Nephron progenitor cell (in vitro differentiated cells): ENCODE measurements at places on chromosomes 11 and 22.

DNA sequence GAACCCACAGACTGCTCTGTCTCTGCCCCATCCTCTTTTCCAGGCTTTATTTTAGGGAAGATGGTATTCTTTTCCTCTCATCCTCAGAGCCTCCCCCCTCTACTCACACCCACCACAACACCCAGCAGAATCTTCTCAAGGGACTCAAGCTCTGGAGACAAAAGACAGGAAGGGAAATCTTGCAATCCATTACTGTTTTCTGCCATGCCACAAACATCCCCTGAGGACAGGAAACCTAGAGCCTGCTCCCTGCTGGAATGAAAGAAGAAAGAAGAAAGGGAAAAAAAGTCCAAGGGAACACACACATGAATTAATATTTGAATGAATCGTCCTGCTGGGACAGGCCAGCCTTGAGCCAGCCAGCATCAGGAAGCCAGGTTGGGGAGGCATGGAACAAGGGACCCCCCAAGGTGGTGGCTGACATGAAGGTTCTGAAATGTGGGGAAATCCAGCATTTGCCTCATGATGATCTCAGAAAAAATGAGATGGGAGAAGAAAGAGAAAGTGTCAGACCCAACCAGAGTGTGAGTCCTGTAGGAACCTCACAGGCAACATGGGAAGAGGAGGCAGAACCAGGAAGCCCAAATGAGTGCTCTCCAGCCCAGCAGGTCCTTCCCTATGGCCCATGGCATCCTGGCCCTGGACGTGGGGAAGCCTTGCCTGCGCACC, 34.0 kb downstream of the SLCO2B1 start:
- DNase-seq, result no peak

- no peak for DNase-seq
These were observed 5.3 kb upstream of the MALAT1 start for GRCh38 chr11:65493367-65494176.

GRCh38 chr22:34943830-34944229, 122.1 kb upstream of the ISX start:
- DNase-seq, result no peak

- no peak for DNase-seq
These were observed 74.9 kb downstream of the DSCAML1 start for GRCh38 chr11:117722082-117722481.

DNA sequence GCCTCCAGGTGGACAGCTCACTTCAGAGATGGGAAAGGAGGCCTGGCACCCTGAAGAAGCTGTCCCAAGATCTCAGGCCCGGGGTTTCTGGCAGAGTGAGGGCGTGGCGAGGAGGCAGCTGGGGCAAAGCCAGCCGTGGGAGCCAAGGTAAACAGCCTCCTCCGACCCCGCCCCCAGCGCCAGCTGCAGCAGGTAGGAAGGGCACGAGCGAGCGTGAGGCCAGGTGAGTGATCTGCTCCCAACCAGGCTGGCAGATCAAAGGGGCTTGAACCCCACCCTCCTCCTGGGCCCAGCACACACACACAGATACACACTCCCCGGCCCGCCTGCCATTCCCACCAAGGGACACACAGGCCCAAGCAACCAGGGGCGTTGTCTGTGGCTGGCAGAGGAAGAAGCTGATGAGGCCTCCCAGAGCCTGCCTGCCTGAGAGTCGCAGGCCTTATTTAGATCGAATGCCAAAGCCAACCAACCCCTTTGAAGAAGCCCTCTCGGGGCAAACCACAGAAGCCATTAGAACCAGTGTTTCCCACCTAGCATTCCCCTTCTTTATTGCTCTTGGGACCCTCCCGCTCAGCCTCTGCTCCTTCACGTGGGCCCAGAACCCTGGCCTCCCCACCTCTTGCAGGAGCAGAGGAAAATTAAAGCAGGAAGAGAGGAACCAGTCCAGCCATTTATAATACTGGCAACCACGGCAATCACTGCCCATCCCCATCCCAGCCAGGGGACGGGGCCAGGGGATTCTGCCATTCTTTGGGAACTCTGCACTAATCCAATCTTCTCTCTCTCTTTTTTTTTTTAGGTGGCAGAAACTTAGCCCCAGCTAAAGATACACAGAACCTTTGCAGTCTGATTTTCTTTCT, 5.0 kb downstream of the PDGFB start:
- DNase-seq, result no peak

DNA sequence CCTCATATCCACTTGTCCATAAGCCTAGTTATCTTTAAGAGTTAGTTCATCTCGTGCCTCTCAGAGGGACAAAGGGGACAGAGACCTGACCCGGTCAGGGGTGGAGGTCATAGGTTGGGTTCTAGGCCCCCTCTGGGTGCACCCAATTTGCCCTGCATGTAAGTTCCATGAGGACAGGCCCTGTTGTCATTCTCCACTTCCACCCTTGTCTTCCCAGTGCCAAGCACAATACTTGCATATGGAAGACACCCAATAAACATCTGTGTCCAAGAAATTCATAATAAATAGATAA, 1.3 kb upstream of the YIF1A start:
- no peak for DNase-seq

GRCh38 chr11:23078289-23078971, 218.2 kb upstream of the CCDC179 start:
- DNase-seq, result no peak

DNA sequence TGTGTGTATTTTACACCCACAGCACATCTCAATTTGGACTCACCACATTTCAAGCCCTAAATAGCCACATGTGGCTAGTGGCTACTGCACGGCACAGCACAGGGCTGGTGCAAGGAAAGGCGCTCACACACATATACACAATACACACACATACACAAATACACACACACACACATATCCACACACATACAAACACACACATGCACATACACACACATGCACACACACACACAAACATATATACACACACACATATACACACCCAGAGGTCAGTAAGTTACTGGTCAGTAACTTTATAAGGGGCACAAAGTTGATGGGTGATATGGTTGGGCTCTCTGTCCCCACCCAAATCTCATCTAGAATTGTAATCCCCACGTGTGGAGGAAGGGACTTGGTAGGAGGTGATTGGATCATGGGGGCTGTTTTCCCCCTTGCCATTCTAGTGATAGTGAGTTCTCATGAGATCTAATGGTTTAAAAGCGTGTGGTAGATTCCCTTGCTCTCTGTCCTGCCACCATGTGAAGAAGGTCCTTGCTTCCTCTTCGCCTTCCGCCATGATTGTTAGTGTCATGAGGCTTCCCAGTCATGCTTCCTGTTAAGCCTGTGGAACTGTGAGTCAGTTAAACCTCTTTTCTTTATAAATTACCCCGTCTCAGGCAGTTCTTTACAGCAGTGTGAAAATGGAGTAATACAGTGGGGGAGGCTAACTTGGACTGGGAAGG, 37.6 kb upstream of the DKK3 start:
- DNase-seq, result no peak

GRCh38 chr11:39434466-39434865, 2025.0 kb downstream of the LRRC4C start:
- no peak for DNase-seq

- DNase-seq, result no peak
These were observed 51.3 kb upstream of the SESN3 start for GRCh38 chr11:95282291-95282751.

- no peak for DNase-seq
These were observed 2.1 kb downstream of the SSTR3 start for GRCh38 chr22:37210041-37210803.
